ENCODE measurements at places on chromosomes 16 and 17.

- peak; percentile 51 for DNase-seq
These were observed 43.9 kb downstream of the NKD1 start for GRCh38 chr16:50591800-50592771.

DNA sequence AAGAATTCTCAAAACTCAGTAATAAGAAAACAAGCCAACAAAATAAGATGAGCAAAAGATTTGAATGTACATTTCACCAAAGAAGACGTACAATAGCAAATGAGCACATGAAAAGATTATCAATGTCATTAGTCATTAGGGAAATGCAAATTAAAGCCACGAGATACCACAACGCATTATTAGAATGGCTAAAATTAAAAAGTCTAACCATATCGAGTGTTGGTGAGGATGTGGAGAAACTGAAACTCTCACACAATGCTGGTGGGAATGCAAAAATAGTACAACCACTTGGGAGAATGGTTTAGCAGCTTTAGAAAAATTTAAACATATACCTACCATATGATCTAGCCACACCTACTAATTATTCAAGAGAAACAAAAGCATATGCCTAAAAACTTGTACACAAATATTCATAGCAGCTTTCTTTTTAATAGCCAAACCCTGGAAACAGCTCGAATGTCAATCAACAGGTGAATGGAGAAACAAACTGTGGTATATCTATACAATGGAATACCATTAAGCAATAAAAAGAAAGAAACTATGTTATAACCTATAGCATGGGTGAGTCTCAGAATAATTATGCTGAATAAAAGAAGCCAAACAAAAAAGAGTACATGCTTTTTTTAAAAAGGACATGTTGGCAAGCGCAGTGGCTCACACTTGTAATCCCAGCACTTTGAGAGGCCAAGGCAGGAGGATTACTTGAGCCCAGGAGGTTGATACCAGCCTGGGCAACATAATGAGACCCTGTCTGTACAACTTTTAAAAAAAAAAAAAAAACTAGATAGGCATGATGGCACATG lies 103.6 kb downstream of the LITAF start:
- no peak for DNase-seq

DNA sequence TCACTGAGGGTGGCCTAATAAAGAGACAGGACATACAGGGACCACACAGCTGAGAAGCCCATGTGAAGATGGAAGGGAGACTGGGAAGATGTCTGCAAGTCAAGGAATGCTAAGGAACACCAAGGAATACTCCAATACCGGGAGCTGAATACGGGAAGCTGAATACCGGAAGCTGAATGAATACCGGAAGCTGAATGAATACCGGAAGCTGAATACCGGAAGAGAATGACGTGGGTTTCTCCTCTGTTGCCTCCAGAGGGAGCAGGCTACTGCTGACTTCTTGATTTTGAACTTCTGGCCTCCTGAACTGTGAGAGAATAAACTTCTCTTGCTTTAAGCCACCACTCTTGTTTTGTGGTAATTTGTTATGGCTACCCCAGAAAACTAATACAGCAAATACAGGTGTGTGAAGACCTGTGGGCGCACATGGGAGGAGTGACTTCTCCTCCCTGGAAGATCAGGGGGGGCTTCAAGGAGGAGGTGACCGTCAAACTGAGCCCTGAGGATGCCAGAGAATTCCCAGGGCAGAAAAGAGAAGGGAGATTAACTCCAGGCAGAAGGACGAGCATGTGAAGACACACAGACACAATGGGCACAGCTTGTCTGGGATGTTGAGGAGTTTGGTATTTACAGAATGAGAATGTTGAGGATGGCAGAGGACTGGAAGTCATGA lies 259.9 kb downstream of the IRF8 start:
- no peak for DNase-seq

- no peak for DNase-seq
These were observed 8.9 kb upstream of the HDAC5 start for GRCh38 chr17:44132275-44132821.

DNA sequence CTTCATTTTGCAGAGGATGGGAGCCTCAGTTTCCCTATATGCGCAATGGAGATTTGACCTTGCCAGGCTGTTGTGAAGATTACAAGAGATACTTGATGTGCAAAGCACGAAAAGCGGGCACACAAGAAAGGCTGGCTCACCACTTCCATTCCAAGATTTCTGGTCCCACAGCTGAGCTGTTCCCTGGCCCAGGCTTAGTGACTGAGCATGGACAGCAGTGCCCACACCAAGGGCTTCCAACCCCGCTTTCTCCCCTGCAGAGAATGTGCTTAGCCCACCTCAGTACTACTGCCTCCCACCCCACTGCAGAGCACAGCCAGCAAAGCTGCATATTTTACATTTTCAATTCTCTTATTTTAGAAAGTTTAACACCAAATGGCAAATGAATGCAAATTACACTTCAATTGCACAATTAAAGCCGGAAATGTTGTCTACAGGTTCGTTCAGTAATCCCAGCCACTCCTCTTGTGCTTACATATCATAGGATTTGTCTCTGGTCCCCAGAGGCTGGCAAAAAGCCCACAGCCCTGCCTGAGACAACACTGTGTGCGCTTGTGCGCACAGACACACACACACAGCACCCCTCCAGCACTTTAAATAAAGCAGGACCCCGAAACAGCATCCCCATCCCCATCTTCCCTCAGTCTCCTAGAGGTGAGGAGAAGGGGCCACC lies 51.8 kb downstream of the VAC14 start:
- DNase-seq, result no peak

- DNase-seq, result no peak
These were observed 3.6 kb downstream of the GAA start for GRCh38 chr17:80104956-80105375.

GRCh38 chr17:57560319-57560705 lies 184.8 kb downstream of the CCDC182 start:
- DNase-seq, result no peak

GRCh38 chr16:66175636-66176035 lies 190.9 kb upstream of the CDH5 start:
- DNase-seq, result no peak

DNA sequence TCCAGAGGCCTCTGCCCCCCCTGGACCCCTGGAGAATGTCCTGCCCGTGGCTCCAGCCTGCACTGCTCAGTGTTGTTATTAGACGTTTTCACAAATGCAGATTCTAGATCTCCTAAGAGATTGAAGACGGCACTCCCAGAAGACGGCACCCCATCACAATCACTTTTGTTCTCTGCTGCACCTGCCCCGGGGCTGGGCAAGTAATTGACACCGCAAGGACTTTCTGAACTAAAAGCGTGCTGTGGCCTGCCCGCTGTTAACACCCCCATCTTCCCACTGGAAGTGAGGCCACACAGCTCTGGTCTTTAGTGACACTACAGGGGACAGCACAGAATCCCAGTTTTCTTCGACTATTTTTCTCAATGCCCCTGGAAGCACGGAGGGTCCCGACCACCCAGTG lies 256.9 kb downstream of the ENGASE start:
- DNase-seq, result peak; percentile 15

DNA sequence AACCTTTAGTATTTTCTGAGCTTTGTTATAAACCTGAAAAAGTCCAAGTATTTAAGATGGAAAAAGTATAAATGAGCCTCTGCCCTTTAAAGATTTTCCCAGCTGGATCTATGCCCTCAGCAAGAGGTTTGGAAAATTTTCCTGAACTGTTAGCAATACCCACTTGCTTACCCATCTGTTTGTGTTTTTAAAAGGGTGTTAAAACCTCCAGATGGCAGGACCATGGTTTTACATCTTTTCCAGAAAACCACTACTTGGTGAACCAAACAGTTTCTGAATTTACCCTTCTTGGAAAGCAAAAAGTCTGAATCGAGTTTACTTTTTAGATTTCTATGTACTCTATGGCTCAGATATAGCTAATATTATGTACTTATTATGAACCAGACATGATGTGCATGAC lies 719 bp downstream of the PMFBP1 start:
- DNase-seq, result no peak

GRCh38 chr17:44005527-44006271 lies 1.3 kb downstream of the NAGS start:
- DNase-seq, result peak; percentile 45
